ENCODE measurements at places on chromosomes 2 and 18.

DNA sequence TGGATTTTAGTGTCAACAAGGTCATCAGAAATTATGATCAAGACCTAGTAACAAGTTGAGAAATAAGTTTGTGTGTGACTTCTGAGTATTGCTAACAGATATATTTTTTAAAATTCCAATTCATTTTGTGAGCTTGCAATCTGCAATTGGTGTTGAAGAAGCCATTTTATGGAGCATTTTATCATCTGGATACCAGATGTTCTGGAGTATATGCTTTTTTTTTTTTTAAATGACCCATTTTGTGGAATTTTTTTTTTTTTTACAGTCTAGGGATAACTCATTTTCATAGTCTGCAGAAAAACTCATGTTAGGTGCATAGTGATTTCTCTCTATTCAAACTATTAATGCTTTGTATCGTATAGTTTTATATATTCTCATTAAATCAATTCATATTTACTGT, 12.6 kb downstream of the QPCT start:
- DNase-seq, result no peak

DNA sequence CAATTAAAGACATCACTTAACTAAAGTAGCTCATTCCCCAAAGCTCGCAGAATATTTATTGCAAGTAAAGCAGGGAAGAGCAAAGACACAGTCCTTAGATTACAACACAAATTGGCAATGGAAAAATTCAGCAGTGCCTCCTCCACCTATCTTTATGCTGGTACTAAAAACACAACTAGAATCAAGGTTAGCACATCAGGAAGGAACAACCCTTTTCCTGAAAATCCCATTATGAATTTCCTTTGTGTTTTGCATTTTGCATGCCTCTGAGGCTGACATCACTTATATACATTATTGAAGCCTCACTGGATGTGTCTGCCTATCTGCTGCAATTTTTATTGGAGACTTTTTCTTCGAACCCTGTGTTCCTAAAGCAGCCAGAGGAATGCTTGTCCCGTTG, 193.8 kb upstream of the STK17B start:
- DNase-seq, result no peak

DNA sequence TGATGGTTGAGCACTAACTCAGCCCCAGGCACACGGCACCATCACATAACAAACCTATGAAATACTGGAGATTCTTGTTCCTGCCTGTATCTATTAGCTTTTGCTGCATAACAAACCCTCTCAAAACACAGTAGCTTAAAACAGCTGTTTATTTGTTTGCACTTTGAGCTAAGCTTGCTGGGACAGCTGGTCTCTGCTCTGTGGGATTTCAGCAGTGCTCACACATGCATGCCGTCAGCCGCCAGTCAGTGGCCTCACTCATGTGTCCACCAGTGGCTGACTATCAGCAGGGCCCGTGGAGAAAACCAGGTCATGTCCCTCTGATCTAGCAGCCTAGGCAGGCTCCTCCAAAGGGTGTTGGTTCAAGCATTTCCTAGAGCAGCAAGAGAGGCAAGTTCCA, 52.8 kb upstream of the RAB12 start:
- no peak for DNase-seq

- no peak for DNase-seq
Measured at GRCh38 chr2:60152226-60152833, 401.1 kb downstream of the BCL11A start.

GRCh38 chr2:205115511-205115910, 566.8 kb upstream of the NRP2 start:
- no peak for DNase-seq

- DNase-seq, result no peak
Measured at GRCh38 chr2:64101141-64101591, 43.1 kb downstream of the PELI1 start.

DNA sequence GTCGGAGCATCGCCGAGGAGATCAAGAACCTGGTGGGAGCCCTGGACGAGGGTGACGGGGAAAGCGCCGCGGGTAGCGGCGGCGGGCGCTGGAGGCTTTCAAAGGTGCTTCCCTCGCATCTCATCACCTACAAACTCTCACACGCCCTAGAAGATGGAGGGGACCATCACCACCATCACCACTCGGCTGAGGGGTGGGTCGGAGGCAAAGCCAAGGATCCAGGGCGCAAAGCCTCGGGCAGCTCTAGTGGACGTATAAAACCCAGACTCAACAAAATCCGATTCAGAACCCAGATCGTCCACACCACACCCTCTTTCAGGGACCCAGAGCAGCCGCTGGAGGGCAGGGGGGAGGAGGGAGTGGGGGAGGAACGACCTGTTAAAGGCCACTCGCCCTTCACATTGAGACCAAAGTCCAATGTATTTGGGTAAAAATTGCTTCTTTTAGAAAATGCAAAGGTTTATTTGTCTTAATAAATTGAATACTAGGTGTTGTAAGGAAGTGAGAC, 1.5 kb downstream of the SOWAHC start:
- no peak for DNase-seq

GRCh38 chr2:230934231-230935129, 9.4 kb upstream of the GPR55 start:
- DNase-seq, result no peak

DNA sequence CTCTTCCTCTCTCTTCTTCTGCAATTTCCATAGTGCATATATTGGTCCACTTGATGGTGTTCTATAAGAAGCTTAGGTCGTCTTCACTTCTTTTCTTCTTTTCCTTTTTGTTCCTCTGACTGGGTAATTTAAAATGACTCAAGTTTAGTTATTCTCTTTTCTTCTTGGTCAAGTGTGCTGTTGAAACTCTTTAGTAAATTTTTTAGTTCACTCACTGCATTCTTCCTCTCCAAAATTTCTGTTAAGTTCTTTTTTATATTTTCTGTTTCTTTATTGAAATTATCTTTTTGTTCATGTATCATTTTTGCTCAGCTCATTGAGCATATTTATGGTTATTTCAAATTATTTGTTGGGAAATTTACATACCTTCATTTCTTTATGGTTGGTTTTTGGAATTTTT, 32.7 kb upstream of the ZSWIM2 start:
- DNase-seq, result no peak

GRCh38 chr2:112824694-112825085, 11.9 kb downstream of the IL1B start:
- DNase-seq, result no peak

DNA sequence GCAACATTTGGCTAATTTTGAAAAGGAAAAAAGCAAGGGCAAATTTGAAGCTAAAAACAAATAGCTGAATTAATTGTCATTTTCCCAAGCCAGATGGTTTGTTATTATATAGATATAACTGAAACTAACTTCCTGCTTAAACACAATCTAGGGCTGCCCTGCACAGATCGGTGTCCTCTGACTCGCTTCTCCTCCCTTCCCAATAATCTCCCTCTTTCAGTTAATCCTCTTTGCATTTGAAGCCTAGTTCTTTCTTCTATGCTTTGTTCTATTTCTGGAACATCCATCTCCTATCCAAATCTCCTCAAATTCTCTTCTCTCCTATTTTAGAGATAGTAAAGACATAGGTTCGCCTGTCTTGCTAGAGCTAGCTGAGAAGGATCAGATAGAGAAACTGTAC, 328.1 kb downstream of the SLC8A1 start:
- no peak for DNase-seq

DNA sequence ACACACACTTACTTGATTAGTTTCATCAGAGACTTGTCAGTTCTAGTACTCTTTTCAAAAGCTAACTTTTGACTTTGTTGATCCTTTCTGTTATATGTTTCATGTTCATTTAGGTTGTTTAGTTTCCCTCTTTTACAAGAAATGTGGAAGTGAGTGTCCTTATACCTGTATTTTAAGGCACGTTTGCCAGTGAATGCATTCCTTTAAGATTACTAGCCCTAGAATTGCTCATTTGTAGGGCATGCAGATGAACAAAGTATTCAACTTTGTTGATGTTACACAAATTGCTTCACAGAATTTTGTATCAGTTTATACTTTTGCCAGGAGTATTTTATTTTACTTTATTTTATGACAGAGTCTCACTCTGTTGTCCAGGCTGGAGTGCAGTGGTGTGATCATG, 6.3 kb downstream of the IL1RL2 start:
- DNase-seq, result no peak

GRCh38 chr2:16050261-16050907, 110.0 kb downstream of the MYCN start:
- no peak for DNase-seq

- no peak for DNase-seq
Measured at GRCh38 chr2:99666256-99666655, 176.4 kb upstream of the REV1 start.

DNA sequence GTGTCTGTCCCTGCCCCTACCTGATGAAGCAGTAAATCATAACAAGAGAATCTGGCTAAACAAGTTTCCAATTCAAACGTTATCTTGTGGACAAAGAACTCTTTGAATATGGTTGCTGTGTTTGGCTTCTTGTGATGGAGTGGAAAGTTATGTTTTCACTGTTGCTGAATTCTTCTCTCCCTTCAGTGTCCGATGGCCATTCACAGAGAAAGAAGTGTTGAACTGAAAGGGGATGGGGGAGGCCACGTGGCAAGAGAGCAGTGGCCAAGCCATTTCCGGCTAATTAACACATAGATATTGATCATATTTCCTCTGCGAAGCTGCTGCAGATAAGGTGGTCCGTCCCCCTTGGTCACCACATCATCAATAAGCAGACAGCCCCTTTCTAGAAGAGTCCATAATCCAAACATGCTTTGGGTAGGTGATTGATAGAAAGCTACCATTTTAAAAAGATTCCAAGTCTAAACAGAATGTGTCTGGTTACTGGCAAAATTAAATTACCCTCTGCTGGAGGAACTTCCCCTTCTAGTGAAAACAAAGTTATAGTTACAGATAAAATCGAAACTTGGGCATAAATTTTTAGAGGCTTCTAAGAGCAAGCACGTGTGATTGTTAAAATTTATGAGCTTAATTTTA, 36.9 kb upstream of the FZD7 start:
- DNase-seq, result no peak

DNA sequence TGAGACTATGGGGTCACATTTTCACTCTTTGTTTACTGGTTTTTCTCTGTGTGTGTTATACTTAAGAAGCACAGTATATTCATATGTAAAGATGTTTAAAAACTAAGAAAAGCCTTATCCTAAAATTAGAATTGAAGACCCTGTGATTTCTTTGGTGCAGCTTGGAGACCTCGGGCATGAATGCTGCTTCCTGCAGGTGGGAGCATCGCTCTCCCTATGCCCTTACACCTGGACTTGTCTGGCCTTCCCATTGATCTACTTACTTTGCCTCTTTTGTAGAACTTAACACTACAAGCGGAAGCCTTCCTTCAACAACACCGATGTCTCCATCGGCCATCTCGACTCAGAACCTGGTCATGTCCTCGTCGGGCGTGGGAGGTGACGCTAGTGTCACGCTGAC, 114.5 kb downstream of the ZNF236 start:
- no peak for DNase-seq

- DNase-seq, result no peak
Measured at GRCh38 chr2:45156605-45157004, 147.4 kb upstream of the SIX2 start.

DNA sequence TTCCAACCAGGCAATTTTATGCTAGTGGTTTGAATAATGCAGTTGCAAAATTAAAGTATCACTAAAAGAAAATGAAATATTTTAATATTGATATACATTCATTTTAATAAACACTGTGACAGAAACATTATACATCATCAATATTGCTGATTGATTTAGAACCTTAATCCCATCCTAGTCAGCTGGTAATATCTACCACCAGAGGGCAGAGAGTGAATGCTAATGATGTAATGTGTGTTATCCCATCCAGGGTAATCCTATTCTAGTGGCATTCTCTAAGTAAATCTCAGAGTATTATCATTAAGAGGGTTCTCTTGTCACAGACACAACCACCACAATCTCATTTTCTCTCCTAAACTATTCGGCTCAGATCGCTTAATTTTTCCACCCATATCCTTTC, 477.4 kb downstream of the CPS1 start:
- no peak for DNase-seq

DNA sequence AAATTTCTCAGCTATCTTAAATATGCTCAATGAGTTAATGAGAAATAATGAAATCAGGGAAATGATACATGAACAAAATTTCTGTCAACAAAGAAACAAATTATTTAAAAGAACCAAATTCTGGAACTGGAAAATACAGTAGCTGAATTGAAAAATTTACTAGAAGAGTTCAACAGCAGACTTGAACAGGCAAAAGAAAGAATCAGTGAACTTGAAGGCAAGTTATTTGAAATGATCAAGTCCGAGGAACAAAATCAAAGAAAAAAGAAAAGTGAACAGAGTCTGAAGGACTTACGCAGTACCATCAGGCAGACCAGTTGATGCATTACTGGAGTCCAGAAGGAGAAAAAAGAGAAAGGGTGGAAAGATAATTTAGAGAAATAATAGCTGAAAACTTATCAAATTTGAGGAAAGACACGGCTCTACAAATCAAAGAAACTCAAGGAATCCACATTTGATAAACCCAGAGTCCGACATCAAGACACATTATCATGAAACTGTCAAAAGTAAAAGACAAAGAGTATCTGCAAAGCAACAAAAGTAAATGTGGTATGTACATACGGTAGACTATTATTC, 83.6 kb downstream of the CCDC138 start:
- no peak for DNase-seq
